Activated naive CD8-positive, alpha-beta T cell treated with anti-CD3 and anti-CD28 coated beads for 36 hours (primary cell): ENCODE measurements at places on chromosomes 2 and 18. TPM values are rescaled to one million over a fixed set of nuclear protein-coding genes. Genes with fewer than 3 reads are reported as not detected.

Gene CRYBA2
- not detected for total RNA-seq

Gene STRADB
- 23.2 TPM for total RNA-seq

DNA sequence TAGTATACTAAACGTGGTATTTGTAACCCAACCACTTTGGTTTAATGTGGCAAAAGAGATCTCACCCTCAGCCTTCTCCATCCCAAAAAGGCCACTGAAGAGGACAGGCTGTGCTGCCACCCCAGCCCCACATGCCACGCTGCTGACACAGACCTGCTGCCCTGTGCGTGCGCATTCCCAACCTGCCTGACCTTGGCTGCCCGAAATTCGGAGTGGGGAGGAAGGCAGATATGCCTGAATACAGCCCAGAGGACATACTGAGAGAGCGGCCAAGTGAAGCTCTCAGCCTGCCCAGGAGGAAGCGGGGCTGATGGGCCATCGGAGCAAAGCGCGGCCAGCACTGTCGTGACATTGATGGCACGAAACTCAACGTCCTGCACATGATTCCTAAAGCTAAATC lies 70.0 kb downstream of the HDAC4 start:
- peaks cover 2% of the 10 kb centered on the region for H3K36me3 ChIP-seq
- no peaks in the 10 kb centered on the region for H3K27me3 ChIP-seq
- H3K4me1 ChIP-seq = peaks cover 35% of the 10 kb centered on the region
- no peak overlapping the region for H3K27ac ChIP-seq

Gene GAREM2
- 2.1 TPM for total RNA-seq
